Glutamatergic neuron (in vitro differentiated cells): ENCODE measurements at places on chromosomes 6 and 20.

GRCh38 chr20:55095745-55096400 is 620.5 kb downstream of the DOK5 start:
- no peak for DNase-seq

- DNase-seq = peak; percentile 81
These were observed at the start of gene LY6G5C for GRCh38 chr6:31680226-31681134. LY6G5C (minus strand) TSS chr6:31681067; CDS start chr6:31680373, 694 bp downstream.

DNA sequence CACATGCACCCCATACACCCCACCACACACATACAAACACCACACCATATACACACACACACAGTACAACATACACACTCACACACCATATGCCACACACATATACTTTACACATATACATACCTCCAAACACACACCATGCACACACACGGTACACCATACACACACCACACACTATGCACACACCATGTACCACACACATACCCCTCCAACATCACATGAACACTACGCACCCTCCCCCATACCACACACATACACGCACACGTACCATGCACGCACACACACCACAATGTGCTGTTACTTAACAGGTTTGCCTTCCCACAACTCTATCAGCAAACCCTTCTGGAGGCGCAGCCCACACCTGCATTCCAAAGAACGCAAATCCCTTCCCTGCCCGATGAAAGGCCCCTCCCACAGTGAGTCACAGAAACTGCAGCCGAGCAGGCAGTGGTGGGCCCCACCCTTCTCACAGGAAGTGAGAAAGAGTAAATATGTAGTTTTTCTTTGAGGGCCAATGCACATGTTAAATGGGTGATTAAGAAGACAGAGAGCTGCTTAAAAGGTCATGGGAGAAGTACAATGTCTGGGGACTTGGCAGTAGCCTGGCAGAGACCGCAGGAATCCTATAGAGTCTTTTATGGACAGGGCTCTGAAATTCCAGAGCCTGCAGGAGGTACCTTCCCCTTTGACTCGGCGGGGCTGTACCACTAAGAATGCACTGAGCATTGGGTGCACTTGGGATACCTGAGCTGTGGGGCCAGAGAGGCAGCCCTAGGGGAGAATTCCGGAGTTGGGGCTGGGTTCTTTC is 34.1 kb upstream of the EZR start:
- DNase-seq = no peak

- no peak for DNase-seq
These were observed 124.5 kb upstream of the SALL4 start for GRCh38 chr20:51926670-51927305.

DNA sequence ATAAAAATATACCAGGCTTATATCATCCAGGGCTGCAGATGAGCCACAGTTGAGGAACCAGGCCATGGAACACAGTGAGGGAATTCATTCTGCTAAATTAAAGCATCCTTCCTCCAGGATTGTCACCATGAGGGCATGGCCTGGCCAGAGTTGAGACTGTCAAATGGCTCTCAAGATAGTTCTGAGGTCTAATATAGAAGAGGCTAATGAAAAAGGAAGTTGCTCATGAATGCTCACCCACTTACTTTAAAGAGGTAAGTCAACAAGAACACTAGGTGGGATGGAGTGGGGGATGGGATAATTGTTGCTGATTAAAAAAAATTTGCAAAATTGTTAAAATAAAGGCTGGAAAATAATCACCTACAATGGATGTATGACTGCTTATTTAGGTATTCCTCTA is 72.0 kb upstream of the GCM1 start:
- DNase-seq = no peak

DNA sequence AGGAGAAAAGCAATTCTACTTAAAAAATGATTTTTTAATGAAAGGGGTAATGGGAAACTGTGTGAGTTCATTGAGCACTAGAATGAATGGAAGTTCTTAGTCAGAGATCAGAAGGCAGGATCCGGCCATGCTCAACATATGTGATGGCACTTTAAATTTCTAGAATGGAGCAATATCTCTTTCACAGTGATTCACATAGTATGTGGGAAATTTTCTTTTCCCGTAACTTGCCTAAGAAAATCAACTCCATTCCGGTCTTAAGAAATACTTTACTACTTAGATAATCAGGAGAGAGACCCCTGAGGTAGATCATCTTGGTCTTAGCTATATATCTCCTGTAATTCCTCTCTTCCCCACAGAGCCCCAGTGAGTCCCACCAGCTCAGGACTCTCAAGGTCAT is 131.8 kb downstream of the SCML4 start:
- no peak for DNase-seq

DNA sequence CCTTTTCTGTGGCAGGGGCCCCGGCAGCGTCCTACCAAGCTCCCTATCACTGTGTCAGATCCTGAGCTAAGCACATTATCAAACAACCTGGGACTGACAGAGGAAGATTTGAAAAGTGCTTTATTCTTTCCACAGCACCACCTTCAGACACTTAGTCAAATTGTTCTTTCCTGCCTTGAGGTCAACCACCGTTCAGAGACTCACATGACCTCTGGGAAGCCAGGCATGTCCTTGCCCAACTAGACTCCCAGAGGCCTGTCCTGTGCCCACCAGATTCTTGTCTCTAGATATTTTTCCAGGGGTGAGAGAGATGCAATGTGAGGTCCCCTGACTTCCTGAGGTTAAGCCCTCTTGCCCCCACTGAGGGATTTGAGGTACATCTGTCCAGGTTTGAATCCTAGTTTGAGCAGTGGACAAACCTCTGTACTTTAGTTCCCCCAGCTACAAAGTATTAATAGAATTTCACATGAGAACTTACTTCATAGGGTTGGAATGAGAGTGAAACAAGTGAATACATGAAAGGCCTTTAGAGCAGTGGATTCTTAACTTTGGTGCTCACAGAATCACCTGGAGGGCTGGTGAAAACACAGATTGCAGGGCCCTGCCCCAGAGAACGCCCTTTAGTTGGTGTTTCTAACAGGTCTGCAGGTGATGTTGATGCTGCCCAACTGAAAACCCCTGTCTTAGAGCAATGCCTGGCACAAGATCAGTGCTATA is 179.8 kb downstream of the CLIC5 start:
- no peak for DNase-seq

DNA sequence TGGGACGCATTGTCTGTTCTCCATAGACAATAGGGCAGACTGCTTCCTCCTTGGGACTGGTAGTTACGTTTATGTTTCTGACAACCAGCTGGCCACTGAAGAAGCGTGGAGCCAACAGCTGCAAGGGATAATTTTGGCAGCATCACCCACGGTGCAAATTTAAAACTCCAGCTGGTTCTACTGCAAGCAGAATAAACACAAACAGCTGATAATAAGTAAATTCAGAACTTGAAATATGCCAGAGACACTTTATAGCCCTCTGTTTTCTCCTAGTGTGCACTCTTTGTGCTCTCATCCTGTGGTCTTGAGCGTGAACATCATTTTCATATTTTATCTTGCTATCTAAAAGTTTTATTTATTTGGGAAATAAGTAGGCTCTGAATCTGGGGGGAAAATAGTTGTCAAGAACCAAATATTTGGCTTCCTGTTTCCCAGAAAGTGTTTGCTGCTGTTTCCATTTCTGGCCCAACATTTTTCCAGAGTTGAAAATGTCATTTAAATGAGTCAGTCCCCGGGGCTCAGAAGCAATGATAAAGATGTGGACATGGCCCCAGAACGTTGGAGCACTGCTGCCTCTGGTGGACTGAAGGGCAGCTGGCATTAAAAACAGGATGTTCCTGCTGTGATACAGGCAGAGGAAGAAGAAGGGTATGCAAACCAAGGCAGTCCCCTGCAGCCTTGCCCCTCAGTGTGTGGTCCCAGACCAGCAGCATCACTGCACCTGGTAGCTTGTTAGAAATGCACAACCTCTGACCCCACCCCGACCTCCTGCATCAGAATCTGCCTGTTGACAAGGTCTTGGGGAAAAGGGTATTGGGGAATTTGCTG is 12.5 kb upstream of the THBD start:
- DNase-seq = no peak

DNA sequence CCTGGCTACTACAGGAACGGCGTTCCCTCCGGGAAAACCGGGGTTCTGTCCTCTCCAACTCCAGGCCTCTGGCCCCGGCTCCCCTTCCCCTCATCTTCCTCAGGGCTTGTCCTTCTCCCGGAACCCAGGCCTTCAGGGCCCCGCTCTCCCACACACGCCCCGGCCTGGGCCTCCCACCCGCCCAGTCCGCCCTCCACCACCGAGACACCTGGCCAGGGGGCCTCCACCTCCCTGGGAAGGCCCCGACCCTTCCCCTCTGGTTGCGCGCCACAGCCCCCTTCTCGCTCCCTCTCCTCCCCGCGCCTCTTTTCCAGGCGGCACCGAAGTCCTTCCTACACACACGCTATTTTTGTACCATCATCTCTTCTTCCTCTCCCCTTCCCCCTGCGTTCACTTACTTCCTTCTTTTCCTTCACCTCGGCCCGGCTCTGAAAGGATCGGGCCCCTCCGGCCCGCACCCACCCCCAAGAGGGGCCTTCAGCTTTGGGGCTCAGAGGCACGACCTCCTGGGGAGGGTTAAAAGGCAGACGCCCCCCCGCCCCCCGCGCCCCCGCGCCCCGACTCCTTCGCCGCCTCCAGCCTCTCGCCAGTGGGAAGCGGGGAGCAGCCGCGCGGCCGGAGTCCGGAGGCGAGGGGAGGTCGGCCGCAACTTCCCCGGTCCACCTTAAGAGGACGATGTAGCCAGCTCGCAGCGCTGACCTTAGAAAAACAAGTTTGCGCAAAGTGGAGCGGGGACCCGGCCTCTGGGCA is 1.3 kb upstream of the SIRPA start:
- DNase-seq = no peak

DNA sequence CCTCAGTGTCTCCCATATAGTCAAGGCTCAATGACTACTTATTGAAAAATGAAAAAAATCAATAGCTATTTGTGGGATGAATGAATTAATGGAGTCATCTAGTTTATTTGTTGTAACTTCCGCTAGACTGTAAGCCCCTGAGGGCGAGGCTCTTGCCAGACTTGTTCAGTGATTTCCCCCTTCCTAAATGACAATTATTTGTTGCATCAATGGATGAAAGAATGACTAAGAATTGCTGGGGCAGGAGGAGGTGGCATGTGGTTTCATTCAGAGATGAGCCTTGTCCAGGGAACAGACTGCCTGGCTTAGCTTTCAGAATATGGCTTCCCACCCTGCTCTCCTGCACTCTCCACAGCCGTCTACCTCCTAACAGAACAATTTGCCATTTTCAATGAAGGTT is 1.1 kb upstream of the PRELID3B start:
- no peak for DNase-seq

GRCh38 chr6:144500892-144501291 is 215.8 kb downstream of the UTRN start:
- no peak for DNase-seq

GRCh38 chr20:11880680-11881079 is 37.0 kb upstream of the BTBD3 start:
- no peak for DNase-seq

- DNase-seq = no peak
These were observed 566.5 kb upstream of the IRAK1BP1 start for GRCh38 chr6:78300885-78301284.

DNA sequence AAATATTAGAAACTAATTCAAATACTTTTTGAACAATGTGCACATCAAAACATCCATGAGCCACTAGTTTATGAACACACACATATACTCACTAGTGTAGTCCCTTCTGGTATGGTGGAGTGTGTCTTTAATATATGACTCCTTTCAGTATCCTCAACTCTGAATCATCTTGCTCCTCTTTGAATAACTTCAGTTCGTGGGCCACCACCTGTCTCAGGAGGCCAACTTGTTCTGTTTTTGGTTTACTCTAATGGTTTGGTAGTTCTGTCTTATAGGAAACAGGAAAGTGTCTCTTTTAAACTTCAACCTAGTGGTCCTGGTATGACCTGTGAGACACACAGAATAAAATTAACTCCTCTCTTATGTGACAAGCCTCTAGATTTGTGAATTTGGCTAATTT is 55.6 kb downstream of the ZNF292 start:
- DNase-seq = no peak

DNA sequence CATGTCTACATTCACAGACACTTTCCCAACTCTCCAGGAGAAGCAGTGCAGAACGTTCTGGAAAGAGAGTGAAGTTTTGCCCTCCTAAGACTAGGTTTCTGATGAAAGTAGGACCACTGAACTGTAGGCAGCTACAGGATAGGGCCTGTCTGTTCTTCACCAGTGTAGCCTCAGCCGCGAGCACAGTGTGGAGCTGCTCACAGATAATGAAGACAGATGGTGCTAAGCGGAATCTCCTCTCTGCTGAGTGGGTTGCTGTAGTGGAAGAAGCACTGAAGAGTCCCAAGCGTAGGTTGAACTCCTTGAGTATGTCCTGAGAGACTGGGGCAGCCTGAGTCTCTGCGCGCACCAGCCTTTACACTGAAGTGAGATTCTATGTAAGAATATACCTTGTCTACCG is 170.2 kb downstream of the PACRG start:
- no peak for DNase-seq

DNA sequence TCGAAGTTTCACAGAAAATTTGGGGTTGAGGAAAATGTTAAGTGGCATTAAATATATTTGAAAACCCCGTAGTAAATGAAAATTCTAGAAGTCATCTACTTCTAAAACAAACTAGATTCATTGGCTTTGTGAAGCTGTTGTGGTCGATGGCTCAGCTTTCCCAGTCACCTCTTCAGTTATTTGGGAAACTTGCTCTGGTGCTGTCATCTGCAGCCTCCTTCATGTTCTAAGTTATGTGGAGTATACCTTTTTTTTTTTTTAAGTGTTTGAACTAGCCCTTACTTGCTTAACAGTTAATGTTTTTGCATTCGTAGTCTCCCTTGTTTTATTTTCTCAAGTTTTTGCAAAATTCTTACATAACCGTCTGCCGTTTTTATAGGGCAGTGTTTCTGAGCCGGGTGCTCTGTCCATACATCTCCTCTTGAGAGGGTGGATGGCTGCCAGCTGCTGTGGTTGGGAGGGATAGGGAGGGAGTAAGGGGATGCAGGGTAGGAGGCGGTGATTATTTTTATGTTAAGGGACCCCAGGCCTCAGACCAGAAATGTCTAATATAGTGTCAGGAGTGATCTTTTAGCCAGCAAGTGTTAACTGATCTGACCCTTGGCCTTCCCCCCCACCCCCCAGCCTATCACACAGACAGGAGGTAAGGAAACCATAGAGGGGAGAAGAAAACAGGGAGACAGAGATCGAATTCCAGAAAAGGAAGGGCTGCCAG is 7.1 kb downstream of the RREB1 start:
- DNase-seq = no peak

- DNase-seq = no peak
These were observed 494.9 kb upstream of the RNF217 start for GRCh38 chr6:124467366-124467765.
